ENCODE measurements at places on chromosomes 16 and 17.
A peak's percentile ranks its signal among the peaks of the same experiment; 100 is the strongest.

GRCh38 chr17:82587234-82588086 lies 60.8 kb downstream of the WDR45B start:
- DNase-seq, result no peak

DNA sequence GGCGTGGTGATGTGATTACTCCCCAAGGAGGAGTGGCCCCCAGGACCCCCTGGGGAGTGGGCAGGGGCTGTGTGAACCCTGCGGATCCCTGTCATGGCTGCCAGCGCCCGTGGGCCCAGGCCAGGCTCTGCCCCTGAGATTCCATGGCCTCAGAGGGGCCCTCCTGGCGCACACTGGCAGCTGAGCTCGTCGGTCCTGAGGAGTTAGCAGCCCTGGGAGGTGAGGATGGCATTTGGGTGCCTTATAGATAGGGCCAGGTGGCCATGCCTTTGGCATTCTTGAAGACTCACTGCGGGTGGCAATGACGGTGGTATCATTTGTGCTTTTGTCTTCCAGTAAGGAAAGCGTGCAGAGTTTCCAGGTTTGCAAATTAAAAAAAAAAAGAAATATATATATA lies 146.8 kb upstream of the GSE1 start:
- DNase-seq, result no peak

DNA sequence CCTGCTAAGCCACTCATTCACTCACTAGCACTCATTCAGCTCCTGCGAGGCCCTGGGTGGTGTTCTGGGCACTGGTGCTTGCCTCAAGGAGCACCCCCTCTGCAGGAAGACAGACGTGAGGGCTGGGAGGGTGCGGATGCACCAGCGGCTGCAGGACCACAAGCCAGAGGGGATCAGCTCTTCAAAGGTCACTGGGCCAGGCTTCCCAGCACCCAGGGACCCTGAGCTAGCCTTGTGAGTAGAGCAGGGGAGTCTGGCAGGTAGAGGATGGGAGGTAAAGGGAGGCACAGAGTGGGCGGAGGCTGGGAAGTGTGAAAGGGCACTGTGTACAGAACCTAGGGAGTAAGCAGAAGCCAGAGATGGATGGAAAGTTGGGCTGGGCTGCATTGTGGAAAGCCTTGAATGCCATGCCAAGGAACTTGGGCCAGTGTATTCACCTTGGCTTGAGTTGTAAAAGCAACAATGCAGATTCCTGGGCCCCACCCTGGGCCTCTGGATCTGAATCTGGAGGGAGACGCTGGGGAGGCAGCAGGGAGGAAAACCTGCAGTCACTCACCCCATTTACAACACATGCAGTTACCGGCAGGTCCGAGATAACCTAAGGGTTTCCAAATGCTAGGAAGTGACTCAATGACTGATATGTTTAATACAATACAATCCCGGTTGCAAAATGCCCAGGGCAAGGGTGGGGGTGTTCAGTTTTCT lies 1.7 kb downstream of the IL4R start:
- peak; percentile 39 for DNase-seq

GRCh38 chr17:58376472-58377000 lies 24.5 kb upstream of the SUPT4H1 start:
- no peak for DNase-seq

- DNase-seq, result no peak
These were observed 7.1 kb downstream of the MIEN1 start for GRCh38 chr17:39722965-39723848.

DNA sequence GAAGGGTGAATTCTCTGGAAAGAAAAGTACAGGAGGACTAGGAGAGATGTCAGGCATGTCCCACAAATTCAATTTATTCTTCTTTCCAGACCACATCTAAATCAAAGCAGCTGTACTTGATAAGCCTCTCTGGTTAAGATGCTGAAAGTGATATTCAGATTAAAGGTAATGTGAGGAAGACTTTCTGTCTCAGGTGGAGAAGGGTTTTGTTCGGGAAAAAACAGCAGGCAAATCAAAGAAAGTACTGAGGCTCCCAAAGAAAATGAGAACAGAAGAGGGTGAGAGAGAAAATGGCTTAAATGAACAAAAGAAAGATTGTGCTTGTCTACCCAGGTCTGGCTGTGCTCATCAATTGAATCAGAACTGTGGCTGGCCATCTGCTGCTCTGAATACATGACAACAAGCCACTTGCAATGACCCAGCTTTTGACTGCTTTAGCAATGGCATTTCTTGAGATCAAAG lies 55.6 kb downstream of the MMD start:
- DNase-seq, result no peak

GRCh38 chr16:14667347-14668266 lies 26.5 kb downstream of the PLA2G10 start:
- no peak for DNase-seq

DNA sequence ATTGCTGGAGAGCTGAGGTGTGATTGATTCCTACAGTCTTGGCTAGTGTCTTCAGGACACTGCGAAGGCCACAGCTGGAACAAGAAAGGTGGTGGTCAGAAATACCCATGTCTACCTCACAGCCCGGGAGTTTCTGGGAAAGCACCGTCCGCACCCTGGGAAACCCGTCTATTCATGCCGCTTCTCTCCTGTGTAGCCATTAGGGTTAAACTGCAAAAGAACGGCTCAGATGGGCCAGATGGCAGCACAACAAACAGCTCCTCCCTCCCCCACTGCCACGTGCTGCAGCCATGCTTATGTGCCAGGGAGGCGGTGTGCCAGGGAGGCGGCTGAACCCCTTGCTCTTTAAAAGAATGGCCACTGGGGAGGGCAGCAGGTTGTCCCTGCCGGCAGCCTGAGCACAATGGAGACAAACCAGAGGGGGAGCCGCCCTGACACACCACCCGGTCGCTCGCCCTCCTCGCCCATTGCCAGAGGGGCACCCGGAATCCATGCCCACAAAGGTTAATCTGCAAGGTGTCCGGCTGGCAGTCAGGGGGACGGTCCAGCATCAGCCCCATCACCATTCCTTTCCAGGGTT lies 65.2 kb downstream of the CYTH1 start:
- DNase-seq, result no peak

DNA sequence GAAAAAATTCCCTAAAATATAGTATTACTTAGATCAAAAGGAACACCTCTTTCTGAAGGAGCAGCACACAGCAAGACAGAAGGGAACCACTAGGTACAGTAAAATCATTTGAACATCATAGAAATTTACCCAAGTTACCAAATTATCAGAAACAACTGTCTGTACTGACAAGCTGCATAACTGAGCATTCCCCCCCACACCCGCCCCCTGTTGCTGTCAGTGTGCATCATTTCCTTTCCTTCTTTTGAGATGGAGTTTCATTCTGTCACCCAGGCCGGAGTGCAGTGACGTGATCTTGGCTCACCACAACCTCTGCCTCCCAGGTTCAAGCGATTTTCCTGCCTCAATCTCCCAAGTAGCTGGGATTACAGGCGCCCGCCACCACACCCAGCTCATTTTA lies 120.7 kb downstream of the TRIM37 start:
- DNase-seq, result no peak

- DNase-seq, result no peak
These were observed 1102.5 kb downstream of the CDH11 start for GRCh38 chr16:64019339-64019738.

DNA sequence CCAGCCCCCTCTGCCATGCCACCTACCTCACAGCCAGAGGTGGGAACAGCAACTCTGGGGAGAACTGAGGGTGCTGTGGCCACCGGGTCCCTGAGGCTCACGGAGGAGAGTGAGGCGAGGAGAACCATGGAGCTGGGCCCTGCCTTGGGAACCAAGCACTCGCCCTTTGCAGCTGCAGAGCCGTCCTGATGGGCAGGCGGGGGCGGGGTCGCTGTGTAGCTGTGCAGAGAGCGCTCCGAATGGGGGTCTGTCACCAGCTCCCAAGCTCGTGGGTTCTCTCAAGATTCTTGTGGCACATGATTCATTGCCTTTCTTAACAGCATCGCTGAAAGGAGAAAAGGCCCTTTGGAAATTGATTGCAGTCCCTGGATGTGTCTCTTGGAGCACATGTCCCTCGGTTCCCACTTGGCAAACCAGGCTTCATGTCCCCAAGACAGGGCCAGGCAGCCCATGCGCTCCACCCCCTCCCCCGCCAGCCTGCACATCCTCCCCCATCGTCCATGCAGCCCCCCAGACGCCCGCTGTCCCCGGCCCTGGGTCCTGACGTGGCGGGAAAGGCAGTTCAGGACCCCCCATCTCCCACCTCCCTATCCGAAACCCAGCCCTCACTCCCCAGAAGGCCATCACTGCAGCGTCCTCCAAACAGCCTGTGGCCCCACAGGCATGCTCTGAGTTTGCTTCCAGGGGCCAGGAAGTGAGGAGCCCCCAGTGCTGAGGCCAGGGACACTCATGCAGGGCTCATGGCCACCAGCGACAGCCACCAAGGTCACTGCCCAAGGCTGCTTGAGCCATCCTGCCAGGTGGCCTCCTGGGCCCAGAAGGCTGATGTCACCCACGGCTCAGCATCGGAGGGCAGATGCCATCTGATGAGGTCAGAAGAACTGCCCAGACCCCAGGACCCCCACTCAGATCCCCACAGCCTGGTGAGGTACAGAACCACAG lies 20.6 kb upstream of the CHMP6 start:
- DNase-seq, result no peak

GRCh38 chr17:60325730-60326524 lies 66.0 kb downstream of the USP32 start:
- no peak for DNase-seq
